ENCODE measurements at places on chromosomes 6 and 20.

DNA sequence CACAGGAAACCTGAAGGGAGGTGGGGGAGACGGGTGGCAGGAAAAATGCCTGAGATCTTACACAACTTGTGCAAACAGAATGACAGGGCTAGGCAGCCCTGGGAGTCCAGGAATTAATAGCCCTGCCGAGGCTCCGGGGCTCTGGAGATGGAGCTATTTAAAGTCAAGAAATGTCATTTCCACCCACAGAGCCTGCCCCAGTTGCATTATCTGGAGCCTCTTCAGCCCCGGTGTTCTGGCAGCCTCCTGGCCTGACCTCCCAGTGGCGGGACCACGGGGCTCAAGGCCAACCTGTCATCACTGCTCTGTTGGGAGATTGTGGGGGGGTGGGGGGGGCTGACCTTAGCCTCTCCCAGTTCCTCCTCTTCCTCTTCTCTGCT lies 28.5 kb upstream of the SCUBE3 start:
- no peak for DNase-seq

- no peak for DNase-seq
Observed at GRCh38 chr6:167290786-167291622, at the start of gene UNC93A. Gene UNC93A, plus strand, starts transcription at chr6:167291315. Its CDS starts 175 bp downstream, at chr6:167291490.

GRCh38 chr6:52125139-52125538 lies 37.7 kb upstream of the PKHD1 start:
- DNase-seq = no peak

DNA sequence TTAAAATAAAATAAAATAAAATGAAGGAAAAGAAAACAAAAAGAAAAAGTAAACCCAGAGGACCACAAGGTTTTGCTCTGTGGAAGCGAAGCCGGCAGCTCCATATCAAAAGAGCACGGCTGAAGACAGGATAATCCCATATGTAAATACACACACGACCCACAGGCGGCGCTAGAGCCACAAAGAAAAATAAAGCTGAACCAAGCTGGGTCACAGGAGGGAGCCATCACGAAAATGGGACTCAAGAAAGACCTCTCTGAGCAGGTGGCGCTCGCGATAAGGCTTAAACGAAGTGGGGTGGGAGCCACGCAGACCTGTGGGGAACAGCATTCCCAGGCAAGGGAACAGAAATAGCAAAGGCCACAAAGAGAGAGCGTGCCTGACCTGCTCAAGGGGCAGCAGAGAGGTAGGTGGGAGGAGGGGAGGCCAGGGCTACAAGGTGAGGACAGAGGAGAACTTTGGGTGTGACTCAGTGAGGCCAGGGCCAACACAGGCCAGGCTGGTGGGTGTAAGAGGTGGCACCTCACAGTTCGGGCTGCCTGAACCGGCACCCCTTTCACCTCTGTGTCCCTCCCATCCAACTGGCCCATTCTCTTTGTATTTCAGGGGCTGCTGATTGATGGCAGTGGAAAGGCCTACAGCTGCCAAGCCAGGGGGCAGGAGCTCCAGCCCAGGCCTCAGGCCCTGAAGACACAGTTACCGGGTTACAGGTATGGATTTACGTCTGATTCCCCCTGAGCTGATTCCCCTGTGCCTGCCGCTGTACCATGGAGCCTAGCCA lies 26.0 kb downstream of the PTGIS start:
- DNase-seq = peak; percentile 31

DNA sequence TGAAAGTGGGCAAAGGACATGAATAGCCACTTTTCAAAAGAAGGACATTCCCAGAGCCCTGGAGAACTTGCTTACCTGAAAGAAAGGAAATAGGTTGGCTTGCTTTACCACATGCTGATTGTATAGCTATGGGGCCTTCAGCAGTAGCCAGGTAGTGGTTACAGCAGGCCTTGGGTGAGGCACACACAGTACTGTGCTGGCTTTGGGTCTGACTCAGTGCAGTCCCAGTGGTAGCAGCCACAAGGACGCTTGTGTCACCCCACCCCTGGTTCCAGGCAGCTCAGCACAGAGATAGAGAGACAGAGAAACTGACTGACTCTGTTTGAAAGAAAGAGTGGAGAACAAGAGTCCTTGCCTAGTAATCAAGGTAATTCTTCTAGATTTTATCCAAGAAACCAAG lies 201.0 kb upstream of the EYS start:
- DNase-seq = no peak

DNA sequence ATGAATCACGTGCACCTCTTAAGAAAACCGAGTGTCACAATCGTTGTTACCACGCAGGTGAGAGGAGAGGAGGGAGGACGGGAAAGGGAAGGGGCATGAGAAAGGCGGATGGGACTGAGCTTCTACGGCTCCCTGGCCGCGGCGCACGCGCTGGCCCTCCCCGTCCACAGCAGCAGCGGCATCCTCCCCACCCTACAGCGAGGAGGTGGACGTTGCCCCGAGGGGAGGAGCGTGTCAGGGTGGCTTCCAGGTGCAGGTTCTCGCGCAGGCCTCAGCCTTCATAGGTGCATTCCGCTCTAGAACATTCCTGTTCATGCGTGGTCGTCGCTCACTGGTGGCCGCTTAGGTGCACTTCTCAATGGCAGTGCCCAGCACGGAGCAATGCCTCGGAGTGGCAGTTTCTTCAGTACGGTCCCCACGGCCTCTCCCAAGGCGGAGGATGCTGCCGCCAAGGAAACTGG lies 29.7 kb upstream of the AFDN start:
- no peak for DNase-seq

- DNase-seq = no peak
Observed at GRCh38 chr6:29395331-29395730, at the start of gene OR12D2. Gene OR12D2, plus strand, starts transcription at chr6:29395631. Its CDS starts 1,069 bp downstream, at chr6:29396700.

DNA sequence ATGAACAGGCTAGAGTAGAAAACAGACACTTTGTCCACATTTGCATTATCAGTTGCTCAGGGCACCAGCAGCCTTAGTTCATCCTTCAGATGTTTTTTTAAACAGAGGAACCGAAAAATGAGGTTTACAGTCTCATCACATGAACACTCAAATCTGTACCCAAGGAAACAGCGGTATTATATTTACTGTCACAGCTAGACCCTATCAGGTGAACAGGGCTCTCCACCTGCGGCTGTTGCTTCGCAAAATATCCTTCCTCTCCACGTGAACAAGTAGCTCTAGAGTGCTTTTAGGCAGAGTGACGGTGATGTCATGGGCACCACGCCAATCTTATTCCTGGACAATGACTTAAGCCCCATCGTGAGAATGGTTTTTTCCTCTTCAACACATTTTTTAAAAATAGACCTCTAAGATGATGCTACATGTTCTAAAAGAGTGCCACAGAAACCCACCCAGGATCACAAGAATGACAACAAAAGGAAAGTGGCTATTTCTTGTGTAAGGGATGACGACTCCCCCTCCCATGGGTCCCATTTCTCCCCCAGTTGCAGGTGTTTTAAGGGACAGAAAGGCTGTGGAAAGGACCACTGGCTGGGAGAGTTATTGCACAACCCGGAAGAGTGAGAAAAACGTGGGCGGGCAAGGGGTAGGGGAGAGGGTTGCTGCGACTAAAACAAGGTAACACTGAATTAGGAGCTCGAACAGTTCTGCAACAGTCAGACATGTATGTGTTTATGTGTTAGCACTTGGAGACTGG lies 77.7 kb downstream of the EFHC1 start:
- DNase-seq = no peak

- DNase-seq = no peak
Observed at GRCh38 chr6:139877828-139878405, 503.5 kb upstream of the CITED2 start.

- DNase-seq = no peak
Observed at GRCh38 chr6:159854959-159855358, 35.8 kb upstream of the MAS1 start.

DNA sequence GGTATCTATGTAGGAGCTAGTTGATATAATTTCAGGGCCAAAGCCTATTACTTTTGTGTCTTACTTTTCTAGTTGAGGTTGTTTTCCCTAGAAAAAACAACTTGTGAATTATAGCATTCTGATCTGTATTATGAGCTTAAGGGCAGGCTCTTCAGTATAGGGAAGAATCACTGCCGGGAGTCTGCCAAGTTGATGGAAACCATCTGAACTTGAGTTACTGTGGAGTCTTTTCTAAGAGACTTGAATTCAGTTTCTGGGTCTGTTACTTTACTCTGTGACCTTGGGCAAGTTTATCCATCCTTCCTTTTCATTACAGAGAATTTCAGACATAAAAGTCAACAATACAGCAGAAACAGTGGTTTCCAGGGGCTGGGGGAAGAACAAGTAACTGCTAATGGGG lies 2.1 kb upstream of the CASS4 start:
- no peak for DNase-seq

- DNase-seq = no peak
Observed at GRCh38 chr6:79702691-79703090, 71.6 kb downstream of the SH3BGRL2 start.

DNA sequence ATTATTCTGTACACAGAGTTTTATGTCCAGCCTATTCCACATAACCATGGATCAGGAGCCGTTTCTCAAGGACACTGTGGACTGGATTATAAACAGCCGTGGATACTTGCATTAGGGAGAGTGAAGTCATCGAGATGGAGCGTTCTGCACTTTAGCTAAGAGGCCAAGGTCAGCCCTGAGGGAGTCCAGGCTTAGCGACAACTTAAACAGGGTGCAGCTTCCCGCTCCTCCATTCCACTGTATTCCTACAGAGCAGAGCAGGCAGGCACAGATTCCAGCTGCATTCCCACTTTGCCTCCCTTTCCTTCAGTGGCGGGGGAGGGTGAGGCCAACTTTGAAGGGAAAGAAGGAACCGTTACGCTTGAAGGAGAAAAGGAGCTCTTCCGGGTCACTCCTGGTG lies 59.5 kb downstream of the RAMACL start:
- DNase-seq = no peak

GRCh38 chr6:116468293-116468692 lies 7.1 kb downstream of the CALHM6 start:
- no peak for DNase-seq

DNA sequence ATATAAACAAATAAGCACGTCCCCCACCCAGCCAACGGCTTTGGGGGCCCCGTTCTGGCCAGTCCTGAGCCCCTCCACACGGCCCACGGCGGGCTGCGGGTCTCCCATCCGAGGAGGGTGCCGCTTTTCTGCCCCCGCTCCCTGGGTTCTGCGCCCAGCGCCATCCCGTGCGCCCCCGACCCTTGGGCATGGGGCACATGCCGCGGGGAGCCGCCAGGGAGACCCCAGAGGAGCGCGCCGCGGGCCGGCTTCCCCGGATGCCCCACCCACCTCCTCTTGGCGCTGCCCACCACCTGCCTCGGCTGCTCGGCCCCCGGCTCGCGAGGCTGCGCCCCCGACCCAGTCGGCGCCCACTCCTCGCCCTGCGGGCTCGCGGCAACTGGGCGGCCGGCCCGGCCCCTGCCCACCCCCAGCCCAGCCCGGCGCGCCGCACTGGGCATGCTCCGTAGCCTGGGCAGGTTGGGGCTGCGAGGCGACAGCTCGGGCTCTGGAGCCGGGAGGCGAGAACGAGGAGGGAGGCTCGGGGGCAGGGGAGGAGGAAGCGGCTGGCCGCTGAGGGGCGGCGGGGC lies 570 bp upstream of the PLCB4 start:
- no peak for DNase-seq

DNA sequence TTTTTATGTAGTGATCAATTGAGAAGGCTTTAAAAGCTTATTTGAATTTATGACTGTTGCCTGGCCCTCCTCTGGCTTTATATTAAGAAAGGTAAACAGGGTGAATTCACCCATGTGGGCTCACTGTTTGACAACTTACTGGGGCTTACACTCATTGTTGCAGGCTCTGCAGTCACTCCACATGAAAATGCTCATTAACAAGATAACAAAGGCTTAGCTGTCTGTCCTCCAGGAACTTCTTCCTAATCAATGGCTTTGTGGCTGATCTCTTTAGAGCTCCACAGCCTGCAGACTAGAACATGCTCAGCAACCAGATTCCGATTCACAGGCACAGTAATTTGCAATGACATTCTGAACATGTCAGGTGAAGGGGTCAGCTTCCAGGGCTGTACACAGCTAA lies 323.2 kb upstream of the MAN1A1 start:
- DNase-seq = no peak

DNA sequence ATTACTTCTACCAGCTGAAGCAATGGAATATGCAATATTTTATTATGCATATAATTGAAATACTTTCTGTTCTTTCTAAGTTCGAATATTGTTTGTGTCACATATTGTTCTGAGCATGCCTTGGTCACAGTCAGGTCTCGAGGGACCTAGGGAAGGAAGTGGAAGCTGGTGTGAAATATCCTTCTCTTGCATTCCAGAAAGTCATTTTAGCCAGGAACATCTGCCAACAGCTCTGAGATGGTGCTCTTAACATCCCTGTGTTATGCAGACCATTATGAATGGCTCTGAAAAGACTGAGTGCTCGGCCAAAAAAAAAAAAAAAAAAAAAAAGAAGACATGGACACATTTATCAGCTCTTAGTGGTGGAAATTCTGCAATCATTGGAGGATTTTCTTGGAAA lies 132.7 kb upstream of the JAG1 start:
- no peak for DNase-seq

DNA sequence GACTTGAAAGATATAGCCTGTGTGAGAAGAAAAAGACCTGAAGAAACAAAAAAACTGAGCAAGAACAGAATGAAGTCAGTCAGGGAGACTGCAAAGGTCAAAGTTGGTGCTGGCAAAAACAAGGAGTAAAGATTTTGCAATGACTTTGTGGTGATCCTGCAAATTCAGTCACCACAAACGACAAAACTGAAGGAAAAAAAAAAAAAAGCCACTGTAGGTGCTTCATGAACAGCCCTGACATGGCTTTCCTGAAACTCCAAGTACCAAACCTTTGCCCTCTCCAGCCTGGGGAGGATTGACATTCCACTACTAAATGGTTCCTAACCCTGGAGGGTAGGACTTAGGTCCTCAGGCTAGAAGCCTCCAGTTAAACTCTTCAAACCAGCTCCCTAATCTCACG lies 114.7 kb upstream of the BEND3 start:
- no peak for DNase-seq

DNA sequence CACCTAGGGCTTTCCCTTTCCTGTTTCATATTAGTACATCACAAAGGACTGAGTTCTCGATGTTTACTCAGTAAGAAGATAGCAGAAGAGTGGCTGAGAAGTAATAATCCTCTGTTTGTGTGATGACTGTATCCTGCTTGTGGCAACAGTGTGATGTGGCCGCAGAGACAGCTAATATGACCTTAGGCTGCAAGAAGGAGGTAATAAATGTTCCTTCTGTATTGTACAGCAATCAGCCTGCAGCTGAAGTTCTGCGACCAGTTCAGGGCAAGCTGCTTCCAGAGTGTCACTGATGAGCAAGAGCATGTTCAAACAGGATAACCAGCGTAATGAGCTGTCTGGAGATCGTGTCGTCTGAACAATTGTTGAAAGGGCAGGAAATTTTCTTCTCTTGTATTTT lies 70.9 kb downstream of the OPN5 start:
- DNase-seq = no peak

DNA sequence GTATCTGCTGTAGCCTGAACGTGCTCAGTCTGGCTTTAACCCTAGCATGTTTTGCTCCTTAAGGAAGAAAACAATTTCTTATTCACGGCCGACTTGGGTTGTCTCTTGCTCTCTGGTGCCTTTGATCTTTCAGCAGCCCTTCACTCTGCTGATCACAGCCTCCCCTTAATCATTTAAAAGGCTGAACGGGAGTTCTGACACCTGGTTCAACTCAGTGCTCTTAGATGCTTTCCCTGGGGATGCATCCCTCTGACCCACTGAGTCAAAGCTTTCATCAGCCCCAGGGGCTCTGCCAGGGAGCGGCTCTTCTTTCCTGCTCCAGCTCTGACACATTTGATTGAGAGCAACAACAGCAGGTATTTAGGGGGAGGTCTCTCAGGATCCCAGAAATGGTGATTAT lies 79.0 kb upstream of the FYN start:
- DNase-seq = no peak
